Activated T-helper 1 cell treated with anti-CD3 and anti-CD28 coated beads, Interleukin-2, amount 50 U/mL, for 16 hours (primary cell): ENCODE measurements at places on chromosomes 16 and 17.

GRCh38 chr17:12709063-12709462, 43.4 kb downstream of the MYOCD start:
- DNase-seq: no peak

GRCh38 chr16:66346221-66346620, 20.3 kb upstream of the CDH5 start:
- no peak for DNase-seq

- DNase-seq: no peak
Observed at GRCh38 chr17:46167826-46168569, 25.2 kb downstream of the KANSL1 start.

DNA sequence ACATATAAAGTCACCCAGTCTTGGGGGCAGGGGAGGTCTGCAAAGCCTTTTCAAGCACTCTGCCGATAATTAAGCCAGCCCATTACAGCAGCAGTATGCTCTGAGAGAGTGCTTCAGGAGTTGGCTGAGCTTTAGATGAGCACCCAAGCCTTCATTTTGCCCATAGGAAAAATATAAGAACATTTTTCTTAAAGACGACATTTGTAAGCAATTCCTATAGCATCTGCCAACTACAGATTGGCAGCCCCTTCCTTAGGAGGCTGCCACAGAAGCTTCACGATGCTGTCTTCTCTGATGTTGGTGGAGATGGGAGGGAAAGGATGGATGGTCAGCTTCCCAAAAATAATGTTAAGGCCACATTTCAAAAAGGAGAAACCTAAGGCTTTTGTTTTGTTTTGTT, 367.5 kb downstream of the XYLT1 start:
- no peak for DNase-seq

DNA sequence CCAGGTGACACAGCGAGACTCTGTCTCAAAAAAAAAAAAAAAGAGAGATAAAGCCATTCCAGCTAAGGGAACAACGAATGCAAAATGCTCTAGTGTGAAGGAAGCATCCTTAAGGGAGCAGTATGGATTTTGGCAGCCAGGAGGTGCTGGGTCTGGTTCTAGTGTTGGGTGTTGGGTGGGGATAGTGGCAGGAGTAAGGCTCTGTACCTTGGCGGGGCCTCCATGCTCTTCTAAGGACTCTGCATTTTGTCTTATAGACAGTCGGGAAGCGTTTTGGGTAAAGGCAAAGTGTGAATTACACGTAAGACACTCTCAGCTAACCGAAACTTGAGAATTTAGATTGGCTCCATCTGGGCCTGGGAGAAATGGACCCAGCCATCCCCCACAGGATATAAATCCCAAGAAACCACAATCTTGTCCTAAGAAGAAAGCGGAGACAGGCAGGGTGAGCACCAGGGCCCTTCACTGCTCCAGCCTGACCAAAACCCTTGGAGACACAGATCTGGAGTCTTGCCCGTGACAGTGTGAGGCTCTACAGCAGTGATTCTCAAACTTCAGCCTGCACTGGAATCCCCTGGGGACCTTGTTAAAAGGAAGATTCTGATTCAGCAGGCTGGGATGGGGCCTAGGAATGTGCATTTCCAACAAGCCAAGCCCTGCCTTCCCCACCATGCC, 33.1 kb upstream of the PHB1 start:
- DNase-seq: no peak

DNA sequence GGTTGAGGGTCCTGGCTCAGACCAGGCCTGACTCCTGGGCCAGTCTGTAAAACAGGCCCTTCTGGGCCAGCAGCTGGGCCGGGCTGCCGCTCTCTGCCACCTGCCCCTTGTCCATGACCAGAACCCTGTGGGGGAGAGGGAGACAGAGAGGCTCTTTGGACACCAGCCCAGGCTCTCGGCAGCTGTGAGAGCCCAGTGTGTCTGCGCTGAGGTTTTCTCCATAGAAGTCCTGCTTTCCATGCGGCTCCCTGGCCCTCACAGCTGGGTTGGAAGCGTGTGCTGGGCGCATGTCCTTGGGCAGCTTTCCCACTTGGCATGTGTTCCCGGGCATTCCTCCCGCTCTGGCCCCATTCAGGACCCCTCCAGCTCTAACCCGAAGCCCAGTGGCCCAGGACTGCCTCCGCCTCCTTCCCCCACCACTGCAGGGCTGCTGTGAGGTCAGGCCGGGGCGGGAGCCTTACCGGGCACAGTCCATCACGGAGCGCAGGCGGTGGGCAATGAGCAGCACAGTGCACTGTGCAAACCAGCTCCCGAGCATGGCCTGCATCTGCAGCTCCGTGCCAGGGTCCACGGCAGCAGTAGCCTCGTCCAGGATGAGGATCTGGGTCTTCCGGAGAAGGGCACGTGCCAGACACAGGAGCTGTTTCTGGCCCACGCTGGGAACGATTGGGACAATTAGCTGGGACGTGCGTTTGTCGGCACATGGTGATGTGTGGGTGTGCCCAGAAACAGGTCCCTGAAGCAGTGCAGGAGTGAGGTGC, 73.0 kb downstream of the ABCC6 start:
- DNase-seq: no peak

- no peak for DNase-seq
Observed at GRCh38 chr17:64218066-64218465, 45.0 kb downstream of the TEX2 start.

DNA sequence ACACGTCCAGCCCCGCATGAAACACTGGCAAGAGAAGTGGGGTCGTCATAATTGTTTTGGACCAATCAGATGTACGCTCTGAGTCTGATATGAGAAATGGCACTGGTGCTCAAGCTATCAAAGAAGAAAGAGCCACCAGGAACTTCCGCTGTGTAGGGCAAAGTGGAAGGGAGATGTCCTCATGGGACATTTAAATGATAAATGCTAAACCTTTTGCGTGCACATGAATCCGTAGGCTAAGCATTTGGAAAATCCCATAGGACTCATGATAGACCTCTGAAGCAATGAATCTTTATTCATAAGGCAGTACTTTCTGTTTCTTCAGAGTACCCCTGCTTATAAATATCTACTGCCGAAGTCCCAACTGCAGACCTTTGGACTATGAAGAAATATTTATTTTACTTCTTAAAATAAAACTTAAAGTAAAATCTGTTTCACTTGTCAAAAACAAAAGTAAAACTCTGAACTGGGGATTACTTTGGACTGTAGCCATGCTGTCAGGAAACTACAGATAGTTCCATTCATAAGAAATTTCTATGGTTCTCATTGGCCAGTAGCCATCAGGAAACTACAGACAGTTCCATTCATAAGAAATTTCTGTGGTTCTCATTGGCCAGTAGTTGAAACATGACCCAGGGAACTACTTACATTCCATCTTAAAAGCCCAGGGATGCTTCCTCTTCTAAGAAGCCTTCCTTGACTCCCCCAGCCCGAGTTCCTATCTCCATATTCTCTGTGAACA, 335.1 kb downstream of the HS3ST4 start:
- no peak for DNase-seq

DNA sequence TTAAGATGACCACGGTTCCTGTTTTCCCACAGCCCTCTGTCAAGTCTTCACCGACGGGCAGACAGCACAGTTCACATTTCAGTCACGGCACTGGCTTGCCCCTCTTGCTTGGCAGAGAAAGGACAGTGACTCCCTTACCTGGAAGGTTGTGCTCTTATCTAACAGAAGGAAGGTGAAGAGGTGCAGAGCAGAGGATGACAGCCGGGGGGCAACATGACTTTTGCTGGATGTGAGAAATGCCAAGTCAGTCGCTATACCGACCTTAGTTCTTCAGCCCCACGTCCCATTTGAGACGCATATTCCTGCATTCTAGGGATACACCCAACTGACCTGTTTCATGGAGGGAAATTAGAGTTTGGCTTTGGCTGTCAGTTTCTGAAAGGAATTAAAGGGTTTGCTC, 492.3 kb downstream of the NPIPA7 start:
- DNase-seq: no peak

- DNase-seq: no peak
Observed at GRCh38 chr16:87393680-87394055, 1.5 kb downstream of the MAP1LC3B start.

GRCh38 chr16:79612207-79612606, 11.7 kb upstream of the MAF start:
- no peak for DNase-seq
